Activated naive CD8-positive, alpha-beta T cell treated with anti-CD3 and anti-CD28 coated beads for 36 hours (primary cell): ENCODE measurements at places on chromosomes 1 and 21.
A peak's percentile ranks its signal among the peaks of the same experiment; 100 is the strongest.

DNA sequence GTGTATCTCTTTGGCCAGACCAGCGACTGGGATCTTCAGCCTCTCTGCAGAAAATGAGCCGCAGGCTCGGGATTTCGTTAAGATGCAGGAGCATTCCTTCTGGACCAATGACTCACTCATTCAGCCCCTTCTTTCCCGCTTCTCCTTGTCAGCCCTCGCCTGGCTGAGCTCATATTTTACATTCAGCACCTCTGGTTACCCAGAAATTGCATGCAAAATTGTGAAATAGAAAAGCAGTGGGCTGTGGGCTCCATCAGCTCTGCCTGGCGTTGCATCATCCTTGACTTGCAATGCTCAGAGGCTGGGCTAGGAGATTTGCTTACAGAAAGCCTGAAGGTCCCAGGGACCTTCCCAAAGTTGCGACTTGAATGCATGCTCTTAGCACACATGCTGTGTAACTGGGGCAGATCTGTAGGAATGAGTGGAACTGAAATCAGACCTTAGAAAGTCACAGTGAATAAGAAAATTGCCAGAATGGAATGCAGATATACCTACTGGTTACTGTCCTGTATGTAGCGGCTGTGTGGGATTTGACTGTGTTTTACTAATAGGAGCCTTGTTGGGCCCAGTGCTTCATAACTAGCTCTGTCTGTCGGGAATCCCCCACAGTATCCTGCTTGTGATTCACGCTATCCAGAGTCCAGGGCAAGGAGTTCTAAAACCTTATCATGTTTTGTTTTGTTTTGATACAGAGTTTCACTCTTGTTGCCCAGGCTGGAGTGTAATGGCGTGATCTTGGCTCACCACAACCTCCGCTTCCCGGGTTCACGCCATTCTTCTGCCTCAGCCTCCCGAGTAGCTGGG, 444.8 kb downstream of the KIF26B start:
- no peak for DNase-seq

DNA sequence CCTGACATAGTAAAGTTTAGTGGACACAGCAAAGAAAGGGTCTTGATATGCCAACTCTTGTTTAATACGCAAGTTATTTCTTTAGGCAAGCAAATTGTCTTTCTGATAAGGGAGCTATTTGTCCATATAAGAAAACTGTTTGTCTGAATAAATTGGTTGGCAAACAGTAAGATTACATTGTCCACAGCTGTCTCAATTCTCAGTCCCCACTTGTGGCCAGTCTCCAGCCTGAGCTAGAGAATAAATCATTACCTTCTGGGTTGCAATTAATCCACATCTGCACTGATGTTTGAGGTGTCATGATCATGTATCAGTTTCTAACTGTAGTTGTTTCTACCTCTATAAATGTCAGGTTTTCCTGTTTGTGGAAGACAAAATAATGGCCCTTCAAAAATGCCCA, 60.0 kb upstream of the TNR start:
- DNase-seq = no peak

DNA sequence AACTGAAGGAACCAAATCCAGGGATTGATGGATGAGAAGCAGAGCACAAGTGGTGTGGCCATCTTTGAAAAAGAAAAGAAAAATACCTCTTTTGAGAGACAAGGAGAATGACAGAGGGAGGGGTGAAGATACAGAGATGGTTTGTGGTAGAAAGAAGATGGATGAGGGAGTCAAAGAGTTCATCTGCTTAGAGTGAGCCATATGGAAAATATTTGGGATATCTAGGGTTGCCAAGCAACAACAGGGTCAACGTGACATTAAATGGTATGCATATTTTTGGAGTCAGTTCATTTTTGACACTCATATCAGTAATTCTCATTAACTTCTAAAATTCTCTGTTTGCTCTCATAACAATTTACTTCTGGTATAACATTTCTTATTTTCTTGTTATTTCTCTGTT, 50.7 kb downstream of the MACF1 start:
- DNase-seq = no peak

GRCh38 chr1:156895455-156895812, 1.9 kb downstream of the PEAR1 start:
- no peak for DNase-seq

GRCh38 chr1:63847308-63847910, 73.6 kb downstream of the ROR1 start:
- DNase-seq = no peak

- peak; percentile 79 for DNase-seq
Measured at GRCh38 chr1:33099290-33100118, 18.6 kb downstream of the AZIN2 start.

DNA sequence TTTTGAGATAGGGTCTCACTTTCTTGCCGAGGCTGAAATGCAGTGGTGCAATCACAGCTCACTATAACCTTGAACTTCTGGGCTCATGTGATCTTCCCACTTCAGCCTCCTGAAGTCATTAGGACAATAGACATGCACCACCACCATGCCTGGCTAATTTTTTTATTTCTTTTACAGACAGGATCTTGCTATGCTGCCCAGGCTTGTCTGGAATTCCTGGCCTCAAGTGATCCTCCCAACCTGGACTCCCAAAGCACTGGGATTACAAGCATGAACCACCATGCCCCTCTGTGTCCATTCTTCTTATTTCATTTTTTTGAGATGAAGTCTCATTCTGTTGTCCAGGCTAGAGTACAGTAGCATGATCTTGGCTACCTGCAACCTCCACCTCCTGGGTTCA, 12.0 kb upstream of the KLHL20 start:
- no peak for DNase-seq

- DNase-seq = no peak
Measured at GRCh38 chr21:46109313-46110221, 11.7 kb downstream of the COL6A2 start.

GRCh38 chr1:1615256-1616044, at the start of gene MIB2:
Gene MIB2, plus strand, starts transcription at chr1:1615500. Its CDS starts 7,953 bp downstream, at chr1:1623453.
- peak; percentile 99 for DNase-seq

GRCh38 chr1:76640092-76640491, 227.2 kb upstream of the ST6GALNAC5 start:
- DNase-seq = no peak
